ENCODE measurements at places on chromosomes 3 and 15.

DNA sequence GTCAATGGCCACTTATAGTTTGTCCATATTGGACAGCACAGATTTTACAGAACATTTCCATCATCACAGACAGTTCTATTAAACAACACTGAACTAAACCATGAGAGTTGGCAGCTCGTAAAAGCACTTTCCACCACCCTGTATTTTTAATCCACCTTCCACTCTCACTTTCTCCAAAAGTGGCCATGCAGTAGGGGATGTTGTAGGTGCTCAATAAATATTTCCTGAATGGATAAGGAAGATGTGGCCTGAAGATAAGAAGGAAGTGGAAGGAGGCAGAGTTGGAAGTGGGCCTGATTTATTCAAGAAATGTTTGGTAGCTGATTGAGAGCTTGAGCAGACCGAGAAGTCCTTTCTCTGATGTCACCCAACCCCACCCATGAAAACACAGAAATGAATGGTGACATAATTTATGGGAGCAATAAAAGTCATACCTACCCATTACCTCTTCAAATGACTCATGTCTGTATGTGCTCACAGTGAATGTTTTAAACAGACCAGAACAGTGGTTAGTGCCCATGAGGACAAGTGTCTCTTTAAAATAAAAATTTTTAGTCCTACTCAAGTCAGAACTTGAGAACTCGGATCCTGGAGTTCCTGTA, 39.6 kb upstream of the CTNNB1 start:
- DNase-seq = no peak

DNA sequence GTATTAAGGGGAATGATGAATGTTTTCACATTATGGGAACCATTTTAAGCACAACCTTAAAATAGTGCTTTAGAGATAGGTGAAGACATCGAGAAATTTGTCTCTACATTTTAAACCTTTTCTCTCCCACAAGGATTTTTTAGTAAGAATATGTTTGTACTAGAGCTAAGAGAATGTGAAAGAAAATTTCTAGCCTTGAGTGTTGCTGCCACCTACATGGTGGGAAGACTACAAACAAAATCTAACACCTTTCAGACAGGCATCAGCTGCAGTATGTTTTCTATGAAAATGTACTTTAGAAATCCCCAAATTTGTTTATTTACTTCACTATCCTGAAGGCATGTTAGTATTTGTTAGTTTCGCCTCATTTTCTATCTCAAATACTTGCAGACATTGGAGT, 247.4 kb downstream of the WDR72 start:
- no peak for DNase-seq

- no peak for DNase-seq
Measured at GRCh38 chr3:71701251-71701762, 23.9 kb downstream of the EIF4E3 start.

DNA sequence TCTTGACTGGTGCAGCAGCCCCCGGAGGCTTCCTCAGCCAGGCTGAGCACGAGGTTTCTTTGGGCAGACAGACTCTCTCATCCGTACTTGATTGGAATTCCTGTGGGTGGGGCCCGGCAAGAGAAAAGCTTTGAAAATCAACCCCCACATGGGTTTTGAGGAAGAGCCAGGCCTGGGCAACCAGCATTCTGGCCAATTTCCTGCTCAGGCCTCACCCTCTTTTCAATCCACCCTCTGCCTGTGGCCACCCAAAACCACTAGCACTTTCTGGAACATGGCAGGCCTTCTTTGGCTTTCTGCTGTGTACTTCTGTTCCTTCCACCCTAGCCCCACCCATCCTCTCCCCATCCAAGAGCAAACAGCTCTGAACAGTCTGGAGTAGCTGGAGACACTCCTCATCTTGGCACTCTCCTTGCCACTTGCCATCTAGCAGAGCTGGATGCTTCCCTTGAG, 5.9 kb downstream of the MYO5C start:
- no peak for DNase-seq

DNA sequence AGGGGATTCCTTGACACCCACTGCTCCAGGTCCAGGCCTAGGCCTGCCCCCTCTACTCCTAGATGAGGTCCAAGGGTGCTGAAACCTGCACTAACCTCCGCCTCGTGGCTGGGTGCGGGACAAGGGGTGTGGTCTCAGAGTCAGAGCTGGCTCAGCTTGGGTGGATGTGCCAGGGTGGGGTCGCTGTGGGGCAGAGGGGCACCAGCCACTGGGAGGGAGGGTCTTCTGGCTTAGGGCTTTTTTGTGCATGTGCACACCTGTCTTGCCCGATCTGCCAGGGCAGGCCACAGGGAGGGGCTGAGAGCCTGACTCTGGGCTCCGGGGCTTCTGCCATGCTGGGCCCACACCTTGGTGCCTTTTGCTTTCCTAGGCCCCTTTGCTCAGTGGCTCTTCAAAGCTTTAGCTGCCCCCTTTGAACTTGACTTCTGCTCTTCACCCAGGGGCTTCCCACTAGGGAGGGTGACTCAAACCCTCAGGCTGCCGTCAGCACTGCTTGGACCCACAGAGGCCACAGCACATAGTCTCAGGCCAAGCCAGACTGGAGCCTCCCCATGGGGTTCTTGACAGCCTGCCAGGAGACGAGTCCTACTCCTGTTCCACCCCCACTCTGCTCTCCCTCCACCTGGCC, 73.0 kb downstream of the KLF13 start:
- peak; percentile 14 for DNase-seq

GRCh38 chr3:18787441-18787840, 360.9 kb upstream of the KCNH8 start:
- DNase-seq = no peak

DNA sequence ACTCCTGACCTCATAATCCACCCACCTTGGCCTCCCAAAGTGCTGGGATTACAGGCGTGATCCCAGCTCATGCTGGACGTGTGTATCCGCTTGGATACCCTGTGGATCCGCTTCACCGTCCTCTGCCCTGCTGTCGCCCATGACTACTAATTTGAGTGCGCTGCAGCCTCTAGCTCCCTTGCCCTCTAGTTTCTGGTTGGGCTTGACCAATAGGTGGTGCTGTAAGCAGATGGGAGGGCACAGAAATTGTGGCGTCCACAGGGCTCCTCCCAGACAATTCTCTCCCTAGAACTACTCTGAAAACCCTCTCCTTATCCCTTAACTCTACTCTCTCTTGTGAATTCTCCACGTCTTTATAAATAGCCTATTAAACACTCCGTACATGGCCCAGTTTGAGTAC, 36.2 kb downstream of the ZPLD1 start:
- DNase-seq = no peak

DNA sequence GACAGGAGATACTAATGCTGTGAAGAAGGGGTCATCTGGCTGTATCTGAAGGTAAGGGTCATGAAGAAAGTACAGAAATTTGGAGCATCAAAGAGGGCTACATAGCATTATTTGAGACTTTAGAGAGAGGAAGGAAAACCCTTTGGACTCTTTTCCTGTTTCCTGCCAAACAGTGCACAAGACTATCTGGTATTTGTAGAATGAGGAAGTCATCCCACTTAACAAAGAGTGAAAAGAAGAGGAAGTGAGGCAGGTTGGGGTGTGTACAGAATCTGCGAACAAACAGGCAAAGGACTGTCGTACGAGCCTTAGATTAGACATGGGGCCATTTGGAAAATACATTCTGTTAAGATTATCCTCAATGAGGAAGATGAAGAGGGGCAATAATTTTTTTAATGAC, 546.8 kb upstream of the EPHA6 start:
- DNase-seq = no peak

- no peak for DNase-seq
Measured at GRCh38 chr15:60822403-60822802, 343.5 kb upstream of the ICE2 start.

GRCh38 chr15:67462875-67463274, 58.1 kb upstream of the C15orf61 start:
- no peak for DNase-seq

GRCh38 chr15:98785807-98786621, 137.7 kb downstream of the IGF1R start:
- DNase-seq = no peak

- no peak for DNase-seq
Measured at GRCh38 chr3:195207731-195208130, 63.2 kb downstream of the XXYLT1 start.

DNA sequence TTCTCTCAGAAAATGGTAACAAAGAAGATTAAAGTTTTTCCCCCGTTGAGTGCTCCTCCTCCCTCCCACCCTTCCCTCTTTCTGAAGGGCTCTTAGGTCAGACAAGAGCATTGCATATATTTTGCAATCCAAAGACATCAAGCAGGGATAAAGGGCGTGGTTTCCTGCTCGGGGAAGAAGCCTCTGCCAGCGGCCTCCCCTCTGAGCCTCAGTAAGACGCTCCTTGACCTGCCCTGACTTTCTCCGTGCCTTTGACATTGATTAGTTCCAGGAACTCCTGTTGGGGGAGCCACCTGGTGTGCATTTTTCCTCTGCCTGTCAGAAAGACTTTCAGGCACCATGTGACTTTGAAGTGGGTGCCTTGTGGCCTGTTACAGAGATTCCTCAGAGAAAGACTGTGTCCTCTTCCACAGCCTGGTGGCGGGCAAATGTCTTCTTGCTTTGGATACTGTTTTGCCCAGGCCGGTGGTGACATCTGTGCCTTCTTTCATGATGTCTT, 87.2 kb upstream of the TBL1XR1 start:
- DNase-seq = peak; percentile 31

- DNase-seq = no peak
Measured at GRCh38 chr3:44031387-44032380, 210.0 kb upstream of the TOPAZ1 start.

DNA sequence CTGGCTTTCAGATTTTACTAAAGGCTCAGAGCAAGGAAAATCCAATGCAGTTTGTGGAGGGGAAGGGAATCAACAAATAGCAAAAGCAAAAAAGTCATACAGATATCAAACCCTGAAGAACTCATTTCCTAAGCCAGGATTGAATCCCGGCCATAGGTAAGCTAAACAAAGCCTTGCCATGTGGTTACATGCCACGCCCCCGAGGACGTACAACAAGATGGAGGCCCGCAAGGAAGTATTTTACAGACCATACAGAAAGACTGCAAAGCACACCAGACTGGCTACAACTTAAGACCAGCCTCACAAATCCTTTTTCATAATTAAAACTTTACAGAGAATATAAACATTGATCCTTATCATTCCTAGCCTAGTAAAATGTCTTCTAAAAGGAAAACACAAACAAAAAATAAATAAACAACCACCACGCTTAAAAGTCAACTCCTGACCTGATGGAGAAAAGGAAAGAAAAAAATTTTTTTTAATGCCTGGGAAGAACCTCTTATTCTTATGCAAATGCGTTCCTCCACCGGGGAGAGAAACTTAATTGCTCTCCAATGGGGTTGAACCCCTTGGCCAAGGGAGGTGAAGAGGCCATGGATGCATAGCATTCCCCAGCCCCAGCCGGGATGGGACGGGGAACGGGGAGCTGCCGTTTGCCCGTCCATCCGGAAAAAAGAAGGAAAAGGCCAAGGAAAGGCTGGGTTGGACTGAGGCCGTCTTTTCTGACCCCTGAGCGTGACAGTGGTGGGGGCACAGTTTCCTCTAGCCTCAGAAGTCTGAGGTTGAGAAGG, 39.3 kb downstream of the IL1RAP start:
- DNase-seq = no peak

- no peak for DNase-seq
Measured at GRCh38 chr3:115436767-115437301, 186.5 kb upstream of the GAP43 start.

GRCh38 chr3:96370637-96371036, 443.8 kb upstream of the EPHA6 start:
- DNase-seq = no peak

DNA sequence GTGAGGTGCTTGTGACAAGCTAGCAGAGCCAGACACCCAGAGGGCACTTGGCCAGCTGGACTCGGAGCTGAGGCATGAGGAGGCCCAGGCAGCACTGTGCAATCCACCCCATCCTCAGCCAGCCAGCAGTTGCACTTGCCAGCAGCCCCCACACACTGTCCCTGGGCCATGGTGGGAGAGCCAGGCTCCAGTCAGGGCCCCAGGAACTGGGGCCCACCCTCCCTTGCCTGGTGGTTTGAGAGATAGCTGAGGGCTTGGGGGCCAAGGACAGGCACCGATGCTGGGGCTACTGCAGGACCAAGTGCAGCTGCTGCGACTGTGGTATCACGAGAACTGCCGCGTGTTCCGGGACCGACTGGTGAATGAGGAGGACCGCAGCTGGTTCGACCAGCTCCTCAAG, 63.5 kb downstream of the DNAH1 start:
- DNase-seq = no peak

DNA sequence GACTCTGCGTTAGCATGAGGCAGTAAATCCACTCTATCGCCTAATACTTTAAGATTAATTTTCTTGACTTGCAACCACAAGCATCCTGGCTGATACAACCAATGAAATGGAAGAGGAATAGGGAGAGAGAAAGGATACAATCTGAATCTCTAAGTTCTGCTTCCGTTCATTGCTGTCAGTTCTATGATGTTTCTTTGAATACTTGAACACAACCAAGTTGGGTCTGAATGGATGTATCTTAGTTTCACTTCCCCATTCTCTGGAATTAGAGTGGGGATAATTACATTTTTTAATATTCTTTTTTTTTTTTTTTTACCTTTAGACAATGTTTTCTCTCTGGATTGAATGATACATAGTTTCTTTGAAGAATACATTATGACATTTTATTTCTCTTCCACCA, 22.9 kb downstream of the PDE8A start:
- DNase-seq = no peak

DNA sequence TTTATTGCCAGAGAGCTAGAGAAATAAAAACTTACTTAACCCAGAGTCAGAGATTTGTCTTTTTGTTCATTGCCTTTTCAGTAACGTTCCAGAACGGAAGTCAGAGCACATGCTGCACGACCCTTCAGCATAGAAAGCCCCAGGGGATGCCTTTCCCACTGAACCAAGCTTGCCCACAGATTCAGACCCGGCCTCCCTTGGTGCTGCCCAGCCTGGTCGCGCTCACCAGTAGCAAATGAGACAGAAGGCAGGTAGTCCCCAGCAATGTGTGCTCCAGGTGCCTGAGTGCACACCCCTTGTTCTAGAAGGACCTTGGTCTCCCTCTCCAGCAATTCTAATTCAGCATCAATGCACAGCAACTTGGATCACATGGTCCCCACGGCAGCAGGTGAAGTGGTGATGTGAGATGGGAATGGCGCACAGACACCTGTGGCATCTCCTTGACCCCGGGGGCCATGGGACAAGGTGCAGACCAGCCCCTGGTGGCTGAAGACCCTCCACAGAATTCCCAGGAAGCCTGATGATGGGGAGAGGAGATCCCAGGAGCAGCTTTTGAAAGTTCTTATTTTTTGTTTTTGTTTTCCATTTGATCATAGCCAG, 91.8 kb upstream of the IQSEC1 start:
- no peak for DNase-seq

GRCh38 chr15:43889042-43889441, 62.2 kb downstream of the WDR76 start:
- DNase-seq = no peak

All from left ventricle myocardium inferior (tissue), 1 donor.